ENCODE measurements at places on chromosomes 12 and 14. TPM values are rescaled to one million over a fixed set of nuclear protein-coding genes. Genes with fewer than 3 reads are reported as not detected.

DNAAF2 gene
- polyA plus RNA-seq, result 9.5 TPM

KRT73 gene
- not detected for polyA plus RNA-seq

RTL1 gene
- polyA plus RNA-seq, result 0.01 TPM

FAM186B gene
- polyA plus RNA-seq, result 0.04 TPM

FITM1 gene
- 100 TPM for polyA plus RNA-seq

CLEC4A gene
- 0.35 TPM for polyA plus RNA-seq

ITGA7 gene
- 254 TPM for polyA plus RNA-seq

SERPINA9 gene
- not detected for polyA plus RNA-seq

MYF6 gene
- polyA plus RNA-seq, result 1,026 TPM

PTPN6 gene
- 2.6 TPM for polyA plus RNA-seq

ASCL1 gene
- 0.01 TPM for polyA plus RNA-seq

LBHD2 gene
- not detected for polyA plus RNA-seq

ABHD12B gene
- polyA plus RNA-seq, result not detected

STXBP6 gene
- polyA plus RNA-seq, result 1.9 TPM

METAP2 gene
- polyA plus RNA-seq, result 57.6 TPM

LRRK2 gene
- 1.8 TPM for polyA plus RNA-seq

SAMD4A gene
- 22.1 TPM for polyA plus RNA-seq

RNASE7 gene
- 0.73 TPM for polyA plus RNA-seq

- DNase-seq, result no peak
Measured at GRCh38 chr14:86613126-86613525, 1083.2 kb downstream of the FLRT2 start.

GRCh38 chr12:54840244-54840865, 14.0 kb upstream of the MUCL1 start:
- DNase-seq, result no peak

DNA sequence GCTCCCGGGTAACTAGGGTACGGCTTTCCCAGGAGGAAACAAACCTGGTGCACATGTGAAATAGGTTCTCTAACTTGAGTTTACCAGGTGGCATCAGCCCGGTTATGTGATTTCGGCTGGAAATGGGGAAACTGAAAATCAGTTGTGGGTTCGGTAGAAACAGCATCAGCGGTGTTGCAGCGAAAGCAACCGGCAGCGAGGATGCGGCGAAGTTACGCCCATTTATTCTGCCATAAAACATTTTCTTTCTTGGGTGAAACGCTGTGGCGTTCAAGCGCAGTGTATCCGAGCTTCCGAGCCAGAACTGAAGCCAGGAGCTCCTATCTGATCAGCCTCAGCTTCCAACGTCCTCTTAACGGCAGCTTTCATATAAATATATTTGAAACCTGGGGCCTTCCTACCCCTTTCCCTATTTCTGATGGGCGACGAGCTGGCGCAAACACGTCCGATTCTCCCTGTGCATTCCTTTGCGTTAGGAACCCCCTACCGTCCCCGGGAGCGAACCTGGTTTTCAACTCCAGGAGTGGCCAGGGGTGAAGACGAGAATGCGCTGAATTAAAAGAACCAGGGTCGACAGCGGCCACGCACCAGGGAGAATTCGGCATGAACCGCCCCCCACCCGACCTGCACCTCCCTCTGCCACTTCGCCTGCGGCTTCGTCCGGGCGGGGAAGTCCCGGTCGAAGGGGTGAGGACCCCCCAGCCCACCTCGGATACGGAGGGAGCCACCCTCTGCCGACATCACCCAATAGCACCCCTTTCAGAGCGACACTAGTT, 1.6 kb downstream of the DPF3 start:
- no peak for DNase-seq

DNA sequence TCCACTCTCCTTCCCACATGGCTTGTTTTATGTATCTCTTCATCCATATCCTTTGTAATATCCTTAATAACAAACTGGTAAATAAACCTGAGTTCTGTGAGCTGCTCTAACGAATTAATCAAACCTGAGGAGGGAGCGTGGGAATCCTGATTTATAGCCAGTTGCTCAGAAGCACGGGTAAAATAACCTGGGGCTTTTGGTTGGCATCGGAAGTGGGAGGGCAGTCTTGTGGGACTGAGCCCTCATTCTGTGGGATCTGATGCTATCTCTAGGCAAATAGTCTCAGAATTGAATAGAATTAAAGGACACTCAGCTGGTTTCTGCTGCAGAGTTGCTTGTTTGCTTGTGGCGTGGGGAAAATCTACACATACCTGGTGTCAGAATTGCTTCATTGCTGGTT, 17.5 kb upstream of the LDHB start:
- no peak for DNase-seq

DNA sequence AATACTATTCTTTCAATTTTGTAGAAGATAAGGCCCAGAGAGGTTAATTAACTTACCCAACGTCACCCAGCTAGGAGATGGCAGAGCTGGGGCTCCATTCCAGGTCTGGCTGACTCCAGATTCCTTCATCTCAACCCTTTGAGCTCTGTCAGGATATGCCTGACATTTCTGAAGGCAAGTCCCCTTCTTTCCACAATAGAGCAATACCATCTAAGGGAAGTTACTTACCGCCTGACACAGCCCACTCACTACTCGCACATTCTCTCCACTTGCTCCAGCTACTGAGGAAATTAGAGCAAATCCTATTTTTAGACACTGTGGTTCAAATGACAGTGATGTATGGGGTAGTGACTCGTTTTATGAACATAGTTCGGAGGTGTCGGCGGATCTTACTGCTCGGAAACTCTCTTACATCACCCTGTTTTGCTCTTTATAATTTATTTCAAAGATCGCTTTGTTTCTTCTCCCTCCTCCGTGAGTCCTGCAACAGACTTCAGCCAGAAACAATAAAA, 2.0 kb upstream of the WSCD2 start:
- DNase-seq, result no peak

DNA sequence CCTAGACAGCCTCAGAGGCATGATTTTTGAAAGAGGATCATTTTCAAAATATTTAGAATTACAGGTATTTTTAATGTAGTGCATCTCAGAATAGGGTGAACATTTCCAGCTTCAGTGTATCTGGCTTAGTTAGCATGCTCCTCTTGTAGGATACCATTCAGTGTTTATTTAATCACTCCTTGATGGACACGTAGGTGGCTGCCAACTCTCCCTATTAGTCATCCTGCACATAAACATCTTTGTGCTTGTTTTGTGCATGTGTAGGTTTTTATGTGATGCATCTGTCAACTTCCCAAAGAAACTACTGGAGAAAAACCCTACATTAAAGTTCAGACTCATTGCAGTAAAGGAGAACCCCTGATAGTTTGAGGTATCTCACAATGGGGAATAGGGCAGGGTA, 52.5 kb upstream of the RBM19 start:
- DNase-seq, result no peak

GRCh38 chr12:26770239-26771070, 62.5 kb downstream of the ITPR2 start:
- DNase-seq, result no peak

- DNase-seq, result no peak
Measured at GRCh38 chr12:5377997-5378592, 53.8 kb upstream of the NTF3 start.

- no peak for DNase-seq
Measured at GRCh38 chr14:98301681-98302080, 970.3 kb downstream of the BCL11B start.

- DNase-seq, result no peak
Measured at GRCh38 chr12:58395470-58395869, 454.1 kb downstream of the ATP23 start.

- no peak for DNase-seq
Measured at GRCh38 chr12:52022841-52023181, 16.1 kb downstream of the TAMALIN start.

GRCh38 chr12:103969391-103969790, 3.7 kb downstream of the TDG start:
- no peak for DNase-seq

- DNase-seq, result no peak
Measured at GRCh38 chr14:97248973-97249372, 451.8 kb downstream of the VRK1 start.

- DNase-seq, result no peak
Measured at GRCh38 chr14:25080682-25081081, 30.7 kb upstream of the STXBP6 start.

- DNase-seq, result no peak
Measured at GRCh38 chr12:18496156-18496555, 234.8 kb downstream of the PIK3C2G start.

DNA sequence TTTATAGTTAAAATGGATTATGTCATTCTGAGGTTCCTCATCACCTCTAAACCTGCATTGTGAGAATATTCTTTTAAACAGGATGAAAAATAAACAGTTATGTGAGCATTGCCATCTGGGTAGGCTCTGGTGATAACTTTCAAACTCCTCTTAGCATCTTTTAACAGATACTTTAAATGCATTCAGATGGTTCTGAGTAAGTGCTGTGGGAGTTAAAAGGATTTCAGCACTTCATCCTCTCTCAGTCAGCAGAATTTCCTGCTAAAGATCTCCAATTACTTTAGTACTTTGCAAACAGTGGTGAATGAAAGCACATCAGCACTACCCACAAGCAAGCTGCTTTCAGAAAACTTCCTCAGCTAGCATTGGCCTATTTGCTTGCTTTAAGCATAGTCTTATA, 59.3 kb upstream of the TMTC1 start:
- DNase-seq, result no peak

- no peak for DNase-seq
Measured at GRCh38 chr12:402029-402389, 565 bp downstream of the CCDC77 start.

- DNase-seq, result no peak
Measured at GRCh38 chr12:123390498-123391426, 6.8 kb downstream of the KMT5A start.

- no peak for DNase-seq
Measured at GRCh38 chr12:76462668-76463224, 96.8 kb downstream of the OSBPL8 start.

DNA sequence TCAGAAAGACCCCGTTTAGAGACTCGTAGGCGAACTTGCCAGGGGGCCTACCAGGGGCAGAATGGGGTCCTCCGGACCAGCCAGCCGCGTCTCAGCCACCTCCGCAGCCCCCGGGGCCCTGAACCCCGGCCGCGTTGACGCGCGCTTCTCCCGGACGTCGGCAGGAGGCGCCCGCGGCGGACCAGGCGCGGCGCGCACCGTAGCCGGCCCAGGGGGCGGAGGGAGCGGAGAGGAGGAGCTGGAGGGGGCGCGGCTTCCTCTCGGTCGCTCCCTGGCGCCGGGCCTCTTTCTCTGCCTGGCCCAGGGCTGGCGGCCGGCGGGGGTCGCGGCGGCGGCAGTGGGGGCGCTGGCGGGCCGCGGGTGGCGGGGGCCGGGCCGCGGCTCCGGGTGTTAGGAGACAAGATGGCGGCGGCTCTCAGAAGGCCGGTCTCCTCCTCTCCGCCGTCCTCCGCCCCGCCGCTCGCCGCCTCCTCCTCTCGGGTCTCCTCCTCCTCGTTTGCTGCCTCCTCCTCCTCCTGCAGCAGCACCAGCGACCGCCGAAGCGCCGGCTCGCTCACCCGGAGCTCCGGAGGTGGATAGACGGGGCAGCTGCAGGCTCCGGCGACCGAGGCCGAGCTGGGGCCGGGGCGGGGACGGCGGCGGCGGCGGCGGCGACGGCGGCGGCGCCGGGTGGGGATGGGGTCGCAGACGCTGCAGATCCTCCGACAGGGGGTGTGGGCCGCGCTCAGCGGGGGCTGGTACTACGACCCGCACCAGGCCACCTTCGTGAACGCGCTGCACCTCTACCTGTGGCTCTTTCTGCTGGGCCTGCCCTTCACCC, at the start of gene PCNX1:
TSS of gene PCNX1 (plus strand) at position 284 of the 820 bp plus-strand sequence. CDS start at position 676, 392 bp downstream.
- DNase-seq, result peak; percentile 95

GRCh38 chr12:29782285-29782870, 1.4 kb downstream of the TMTC1 start:
- no peak for DNase-seq

- DNase-seq, result no peak
Measured at GRCh38 chr12:31682136-31682962, 22.9 kb downstream of the ETFBKMT start.

DNA sequence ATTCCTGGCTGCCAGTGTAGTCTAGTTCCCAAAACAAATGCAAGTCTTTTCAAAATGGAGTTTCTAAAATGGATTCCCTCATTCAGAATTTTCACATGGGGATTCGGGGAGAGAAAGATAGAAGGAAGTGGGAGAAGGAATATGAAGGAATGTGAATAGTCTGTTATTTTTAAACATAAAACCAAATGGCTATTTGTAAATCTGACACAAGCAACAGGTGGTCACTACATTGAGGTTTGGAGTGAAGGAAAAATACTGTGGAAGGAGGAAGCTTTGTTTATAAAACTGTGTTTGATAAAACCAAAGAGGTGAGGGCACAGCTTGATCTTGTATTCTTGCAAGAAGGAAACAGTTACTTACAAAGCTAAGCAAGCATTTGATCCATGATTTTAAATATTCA, 65.3 kb upstream of the KCNJ8 start:
- DNase-seq, result no peak

DNA sequence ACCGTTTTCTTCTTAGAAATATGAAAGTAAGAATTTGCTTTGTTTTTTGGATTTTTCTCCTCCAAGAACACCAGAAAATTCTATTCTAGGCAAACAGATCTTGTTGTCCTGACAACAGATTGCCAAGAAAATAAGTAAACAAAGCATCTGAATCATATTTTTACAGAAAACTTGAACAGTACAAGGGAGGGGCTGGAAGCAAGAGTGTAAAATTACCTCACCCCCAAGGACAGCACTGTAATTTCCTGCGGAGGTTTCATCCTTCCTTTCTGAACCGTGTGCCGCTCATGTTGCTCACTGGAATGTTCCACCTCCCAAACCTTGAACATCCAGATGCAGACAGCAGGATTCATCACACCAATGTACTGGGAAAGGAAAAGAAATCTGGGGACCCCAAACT, 5.4 kb upstream of the CAMKK2 start:
- no peak for DNase-seq

- no peak for DNase-seq
Measured at GRCh38 chr14:66237741-66238140, 248.4 kb upstream of the CCDC196 start.

DNA sequence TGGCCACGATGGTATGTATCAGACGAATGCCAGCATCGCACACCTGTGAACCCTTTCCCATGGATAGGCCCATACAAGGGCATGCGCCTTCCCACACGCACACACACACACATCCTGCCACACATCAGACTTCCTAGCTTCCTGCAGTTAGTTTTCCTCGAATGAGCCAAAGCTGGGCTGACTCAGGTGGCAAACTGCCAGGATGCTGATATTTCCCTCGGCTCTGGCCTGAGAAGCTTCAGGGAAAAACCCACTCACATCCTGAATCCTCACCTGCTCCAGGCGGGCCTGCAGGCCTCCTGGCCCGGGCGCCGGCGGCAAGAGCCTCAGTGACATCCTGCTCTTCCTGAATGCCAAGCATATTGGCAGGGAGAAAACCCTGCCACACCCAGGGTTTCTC, 22.4 kb downstream of the CALM1 start:
- peak; percentile 82 for DNase-seq

GRCh38 chr12:4283512-4284255, 10.1 kb downstream of the CCND2 start:
- DNase-seq, result no peak
